ENCODE measurements at places on chromosomes 1 and 21.
A peak's percentile ranks its signal among the peaks of the same experiment; 100 is the strongest.

DNA sequence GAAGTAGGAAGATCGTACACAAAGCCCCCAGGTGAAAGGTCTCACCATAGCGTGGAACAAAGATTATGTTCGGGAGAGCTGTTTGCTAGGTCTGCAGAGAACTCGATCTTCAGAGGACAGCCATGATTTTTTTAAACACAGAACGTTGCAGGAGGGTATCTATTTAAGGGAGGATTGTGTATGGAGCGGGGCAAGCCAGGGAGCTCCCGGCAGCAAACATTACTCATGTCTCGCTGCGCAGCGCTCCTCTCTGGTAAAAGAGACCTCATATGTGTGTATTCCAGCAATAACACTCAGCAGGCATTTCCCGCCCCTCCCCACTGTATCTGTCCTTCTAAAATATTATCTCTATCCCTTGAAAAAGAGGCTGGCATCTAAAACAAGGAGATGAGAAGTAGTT is 2.7 kb downstream of the GLIS1 start:
- no peak for DNase-seq

- no peak for DNase-seq
Observed at GRCh38 chr1:163084330-163084729, 15.2 kb downstream of the RGS4 start.

GRCh38 chr1:34918977-34919561 is 10.4 kb downstream of the DLGAP3 start:
- no peak for DNase-seq

DNA sequence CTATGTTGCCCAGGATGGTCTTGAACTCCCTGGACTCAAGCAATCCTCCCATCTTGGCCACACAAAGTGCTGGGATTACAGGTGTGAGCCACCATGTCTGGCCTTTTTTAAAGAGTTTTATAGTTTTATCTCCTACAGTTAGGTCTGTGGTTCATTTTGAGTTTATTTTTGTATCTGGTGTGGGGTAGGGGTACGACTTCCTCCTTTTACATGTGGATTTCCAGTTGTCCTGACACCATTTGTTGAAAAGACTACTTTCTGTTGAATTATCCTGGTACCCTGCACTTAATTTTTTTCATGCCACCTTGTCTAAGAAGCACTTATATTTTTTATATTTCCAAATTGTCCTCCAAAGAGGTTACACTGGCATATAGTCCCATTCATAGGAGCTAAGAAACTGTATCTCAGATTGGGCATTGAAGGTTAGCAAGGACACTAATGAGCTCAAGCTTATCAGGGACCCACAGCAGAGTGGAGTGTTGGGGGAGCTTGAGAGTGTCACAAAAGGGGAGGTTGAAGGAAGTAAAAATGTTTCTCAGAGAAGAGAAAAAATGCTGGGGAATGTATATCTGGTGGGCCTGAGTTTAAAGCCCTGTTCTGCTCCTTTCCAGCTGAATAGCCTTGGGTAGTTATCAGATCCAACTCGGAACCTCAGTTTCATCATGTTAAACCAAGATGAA is 23.4 kb upstream of the MEF2D start:
- no peak for DNase-seq

DNA sequence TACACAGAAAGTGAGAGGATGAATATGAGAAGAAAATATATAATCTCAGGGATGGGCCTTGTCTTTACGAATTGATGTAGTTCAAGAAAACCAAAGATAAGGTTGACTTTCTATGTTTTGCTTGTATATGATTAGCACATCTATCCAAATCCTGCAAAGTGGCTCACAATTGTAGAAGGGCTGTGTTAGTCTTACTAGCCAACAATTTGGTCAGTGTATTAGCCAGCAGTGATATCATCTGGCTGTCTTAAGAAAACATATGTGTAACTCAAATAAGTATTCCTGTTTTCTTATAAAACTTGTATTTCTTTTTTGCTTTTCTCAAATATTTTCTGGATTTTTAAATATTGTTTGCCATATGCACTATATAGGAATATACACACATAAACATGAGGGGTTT is 5.5 kb downstream of the SDCCAG8 start:
- no peak for DNase-seq

DNA sequence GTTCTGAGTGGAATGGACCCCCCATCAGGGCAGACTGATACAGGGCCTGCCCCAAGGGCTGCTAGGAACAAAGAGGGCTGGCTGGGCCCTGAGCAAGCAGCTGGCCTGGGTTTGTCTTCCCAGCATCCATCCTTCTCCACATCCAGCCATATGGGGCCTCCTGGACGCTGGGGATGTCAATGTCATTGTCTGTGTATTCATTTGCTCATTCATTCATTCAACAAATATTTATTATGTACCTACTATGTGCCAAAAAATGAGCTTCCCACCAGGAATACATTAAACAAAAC is 15.6 kb upstream of the ECE1 start:
- no peak for DNase-seq

DNA sequence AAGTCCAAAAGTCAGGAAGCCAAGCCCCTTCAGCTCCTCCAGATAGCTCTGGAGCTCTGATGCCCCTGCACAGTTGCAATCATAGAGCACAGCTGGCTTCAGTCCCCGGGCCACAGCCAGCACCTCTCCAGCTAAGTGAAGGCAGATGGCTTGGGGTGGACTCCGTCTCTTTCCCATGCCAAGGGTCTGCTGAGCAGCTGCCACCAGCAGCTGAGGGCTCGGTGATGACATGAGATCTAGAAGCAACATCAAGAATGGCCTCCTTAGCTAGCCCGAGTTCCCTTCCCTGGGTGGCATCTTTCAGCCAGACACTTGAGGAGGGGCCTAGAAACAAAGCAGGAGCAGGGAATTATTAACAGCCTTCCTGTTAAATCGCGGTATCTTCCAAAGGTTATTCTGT is 973 bp downstream of the C1orf74 start:
- no peak for DNase-seq

- no peak for DNase-seq
Observed at GRCh38 chr21:14557413-14557812, 11.3 kb upstream of the SAMSN1 start.

DNA sequence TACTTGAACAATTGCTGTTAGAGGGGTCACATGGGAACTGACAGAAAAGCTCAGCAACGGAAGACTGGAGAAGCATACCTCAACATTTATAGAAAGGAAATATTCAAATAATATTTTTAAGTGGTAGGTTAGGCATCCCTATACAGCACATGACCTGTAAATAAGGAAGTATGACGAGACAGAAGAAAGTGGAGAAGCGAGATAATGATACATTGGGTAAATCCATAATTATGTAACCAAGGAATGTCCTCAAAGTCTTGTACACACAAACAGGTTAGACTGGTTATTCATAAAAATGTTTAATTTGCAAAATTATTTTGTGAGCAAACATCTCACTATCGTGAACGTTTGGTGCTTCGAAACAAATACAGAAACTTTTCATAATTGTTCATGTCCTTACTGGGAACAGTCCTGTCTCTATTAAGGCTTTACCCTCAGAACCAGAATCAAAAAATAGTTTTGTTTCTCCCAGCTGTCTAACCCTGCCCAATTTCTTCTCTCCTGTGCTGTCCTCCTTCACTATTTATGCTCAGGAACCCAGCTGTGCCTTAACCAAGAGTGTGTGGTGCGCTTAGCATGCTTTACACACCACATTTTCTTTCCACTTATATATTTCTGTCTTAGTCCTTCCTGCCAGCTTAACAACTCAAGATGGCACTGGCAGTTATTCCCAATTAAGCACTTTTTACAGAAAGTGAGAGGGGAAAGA is 10.2 kb downstream of the KMO start:
- DNase-seq: no peak

DNA sequence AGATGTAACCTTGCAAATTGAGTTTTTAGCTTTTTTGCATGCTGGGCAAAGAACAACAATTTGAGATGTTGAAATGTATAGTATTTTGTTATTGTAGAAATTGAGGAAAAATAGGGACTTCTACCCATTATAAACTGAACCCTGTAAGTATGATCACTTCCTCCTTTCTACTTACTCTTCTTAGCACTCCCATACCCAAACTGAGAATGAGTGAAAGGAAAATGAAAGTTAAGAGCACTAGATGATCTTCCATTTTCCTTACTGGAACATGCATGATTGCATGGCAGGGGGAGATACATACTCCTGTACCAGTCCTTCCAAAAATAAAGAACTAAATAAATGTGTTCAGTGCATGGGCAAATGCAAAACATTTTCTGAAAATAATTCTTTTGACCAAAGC is 107.4 kb upstream of the KIAA1614 start:
- no peak for DNase-seq

DNA sequence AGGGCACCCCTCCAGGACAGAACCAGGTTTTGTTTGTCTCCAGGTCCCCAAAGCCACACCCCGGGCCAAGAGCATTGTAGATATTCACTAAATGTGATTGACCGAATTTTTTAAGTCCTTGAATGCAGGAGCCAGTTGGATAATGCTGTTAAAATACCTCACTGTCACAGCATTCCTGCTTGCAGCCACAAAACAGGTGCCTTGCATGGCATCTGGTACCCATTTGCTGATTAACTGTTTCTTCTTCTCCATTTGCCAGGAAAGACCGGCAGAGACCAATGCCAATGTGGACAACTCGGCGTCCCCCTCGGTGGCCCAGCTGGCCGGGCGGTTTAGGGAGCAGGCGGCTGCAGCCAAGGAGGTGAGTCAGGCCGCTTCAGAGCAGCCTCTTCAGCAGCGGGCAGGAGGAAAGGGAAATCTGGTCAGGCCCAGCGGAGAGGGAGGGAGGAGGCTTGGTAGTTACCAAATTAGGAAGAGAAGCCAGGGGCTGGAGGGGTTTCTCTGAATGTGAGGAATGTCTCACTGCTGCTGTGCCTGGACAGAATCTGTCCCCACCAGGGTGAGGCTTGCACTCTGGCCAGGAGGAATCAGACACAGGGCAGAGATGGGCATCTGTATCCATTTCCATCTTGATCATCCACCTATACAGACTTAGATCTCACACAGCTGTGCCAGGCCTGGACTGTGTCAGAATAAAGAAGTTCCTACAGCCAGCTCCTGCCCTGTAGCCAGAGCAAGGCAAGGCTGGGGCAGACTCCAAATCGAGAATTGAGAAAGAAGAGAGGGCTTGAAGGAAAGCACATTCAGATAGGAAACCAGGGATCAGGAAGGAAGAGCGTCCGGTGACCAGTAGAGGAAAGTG is 37.9 kb upstream of the MPZL1 start:
- no peak for DNase-seq

GRCh38 chr21:31460980-31461379 is 116.9 kb upstream of the TIAM1 start:
- DNase-seq: peak; percentile 10

DNA sequence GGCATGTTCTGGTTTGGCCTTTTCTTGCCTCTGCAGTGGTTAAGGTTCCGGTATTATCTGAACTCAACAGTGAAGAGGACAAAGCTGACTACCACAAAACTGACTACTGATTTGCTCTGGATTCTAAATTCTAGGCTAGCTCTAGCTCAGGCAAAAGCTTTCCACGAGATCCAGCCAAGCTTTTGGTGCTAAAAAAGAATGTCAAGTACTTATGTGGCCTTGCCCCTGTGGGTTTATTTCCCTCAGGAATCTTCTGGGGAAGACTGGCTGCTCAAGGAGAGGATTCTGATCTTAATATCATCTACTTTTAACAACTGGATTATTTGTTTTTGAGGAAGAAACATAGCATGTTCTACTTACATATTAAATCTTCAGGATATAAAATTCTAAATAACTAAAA is 26.1 kb upstream of the MTMR11 start:
- DNase-seq: no peak

DNA sequence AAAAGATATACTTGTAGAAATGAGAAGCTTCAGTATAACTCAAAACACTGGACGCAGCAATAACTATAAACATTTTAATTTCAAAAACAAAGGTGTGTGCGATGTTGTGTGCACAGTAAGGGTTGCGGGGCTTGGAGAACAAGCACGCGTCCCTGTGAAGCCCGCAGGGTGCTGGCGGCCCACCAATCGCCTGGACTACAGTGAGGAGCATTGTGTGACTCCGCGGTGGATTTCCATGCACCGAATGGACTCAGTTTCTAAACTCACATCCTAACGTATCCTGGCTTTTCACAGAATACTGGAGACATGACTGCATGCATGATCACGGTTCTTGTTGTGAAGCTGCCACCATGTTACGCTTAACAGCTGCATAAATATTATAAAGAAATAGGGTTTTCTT is 33.0 kb downstream of the NTPCR start:
- DNase-seq: no peak

DNA sequence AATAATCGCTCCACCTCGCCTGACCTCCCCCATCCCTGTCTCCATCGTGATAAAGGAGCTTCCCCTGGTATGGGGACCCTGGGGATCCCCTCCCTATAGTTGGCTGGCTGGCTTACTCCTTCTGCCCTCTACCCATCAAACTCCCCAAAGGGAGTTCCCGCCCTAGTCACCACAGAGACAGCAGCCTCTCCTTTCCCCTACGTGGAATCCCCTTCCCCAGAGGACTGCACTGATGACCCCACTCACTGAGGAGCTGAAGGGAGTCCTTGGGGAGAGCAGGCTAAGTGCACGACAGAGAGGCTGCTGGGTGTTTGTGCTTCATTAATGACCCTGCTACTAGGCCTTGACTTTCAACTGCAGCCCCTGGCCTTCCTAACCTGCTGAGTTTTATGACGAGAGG is 1.9 kb downstream of the CADM3 start:
- no peak for DNase-seq

GRCh38 chr1:36134505-36135329 is 9.7 kb upstream of the COL8A2 start:
- no peak for DNase-seq

GRCh38 chr1:56123421-56123820 is 455.9 kb downstream of the PLPP3 start:
- no peak for DNase-seq

DNA sequence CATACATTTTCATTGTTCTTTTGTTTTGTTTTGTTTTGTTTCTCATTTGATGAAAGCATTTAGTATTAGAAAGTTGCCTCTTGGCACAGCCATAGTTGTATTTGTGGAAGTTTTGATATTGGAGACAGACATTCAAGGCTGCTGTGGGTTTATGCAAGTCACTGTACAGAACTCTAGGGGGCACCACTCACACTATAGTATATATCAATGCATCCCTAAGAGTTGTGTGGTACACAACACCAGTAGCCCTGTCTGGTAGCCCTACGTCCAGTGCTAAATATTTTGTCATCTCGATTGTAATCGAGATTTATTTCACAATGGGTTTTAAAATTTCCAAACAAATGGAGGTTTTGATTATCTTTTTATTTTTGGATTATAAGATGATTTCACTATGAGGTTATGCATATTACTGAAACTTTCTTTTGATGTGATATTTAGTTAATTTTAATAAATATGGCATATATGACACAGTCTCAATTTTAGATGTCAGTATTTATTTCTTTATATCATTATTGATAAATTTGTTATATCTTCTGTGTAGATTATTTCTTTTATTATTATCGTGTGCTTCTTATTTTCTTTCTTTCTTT is 112.2 kb downstream of the NR5A2 start:
- peak; percentile 45 for DNase-seq

DNA sequence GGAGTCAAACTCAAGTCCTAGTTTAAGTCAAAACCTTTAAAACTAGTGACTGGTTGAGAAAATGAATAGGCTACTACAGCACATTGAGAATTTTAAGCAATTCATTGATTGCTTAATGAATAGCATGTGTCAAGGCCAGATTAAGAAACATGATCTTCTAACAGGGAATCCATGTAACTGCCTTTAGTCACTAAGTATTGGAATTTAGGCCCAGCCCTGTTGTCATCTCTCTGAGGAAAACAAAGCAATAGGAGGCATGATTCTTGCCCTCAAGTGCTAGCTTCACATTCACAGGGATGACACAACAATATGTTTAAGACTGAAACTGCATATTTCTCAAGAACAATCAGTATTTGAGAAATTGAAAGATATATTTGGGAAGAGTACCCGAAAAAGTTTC is 70.0 kb upstream of the PTGS2 start:
- DNase-seq: no peak

GRCh38 chr1:175009532-175009931 is 9.8 kb downstream of the CACYBP start:
- DNase-seq: no peak

All from naive thymus-derived CD8-positive, alpha-beta T cell (primary cell).